Endothelial cell (in vitro differentiated cells): ENCODE measurements at places on chromosomes 6 and 20.
A peak's percentile ranks its signal among the peaks of the same experiment; 100 is the strongest.

GRCh38 chr6:30875244-30876038 lies 8.9 kb upstream of the DDR1 start:
- no peak for DNase-seq

DNA sequence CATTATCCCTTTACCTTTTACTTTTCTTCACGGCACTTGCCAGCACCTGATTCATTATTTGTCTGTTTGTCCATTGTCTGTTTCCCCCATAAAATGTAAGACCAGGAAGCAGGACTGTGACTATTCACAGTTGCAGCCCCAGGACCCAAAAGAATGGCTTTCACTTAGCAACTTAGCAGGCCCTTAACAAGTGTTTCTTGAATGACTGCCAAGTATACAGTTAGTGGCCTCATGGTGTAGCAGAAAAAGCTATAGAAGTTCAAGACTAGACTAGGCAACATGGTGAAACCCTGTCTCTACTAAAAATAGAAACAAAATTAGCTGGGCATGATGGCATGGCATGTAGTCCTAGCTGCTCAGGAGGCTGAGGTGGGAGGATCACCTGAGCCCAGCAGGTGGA lies 4.3 kb downstream of the SLC26A8 start:
- no peak for DNase-seq

- DNase-seq, result no peak
These were observed 141.6 kb downstream of the TRIM27 start for GRCh38 chr6:28782113-28782673.

GRCh38 chr6:71527886-71528285 lies 239.3 kb downstream of the OGFRL1 start:
- no peak for DNase-seq

DNA sequence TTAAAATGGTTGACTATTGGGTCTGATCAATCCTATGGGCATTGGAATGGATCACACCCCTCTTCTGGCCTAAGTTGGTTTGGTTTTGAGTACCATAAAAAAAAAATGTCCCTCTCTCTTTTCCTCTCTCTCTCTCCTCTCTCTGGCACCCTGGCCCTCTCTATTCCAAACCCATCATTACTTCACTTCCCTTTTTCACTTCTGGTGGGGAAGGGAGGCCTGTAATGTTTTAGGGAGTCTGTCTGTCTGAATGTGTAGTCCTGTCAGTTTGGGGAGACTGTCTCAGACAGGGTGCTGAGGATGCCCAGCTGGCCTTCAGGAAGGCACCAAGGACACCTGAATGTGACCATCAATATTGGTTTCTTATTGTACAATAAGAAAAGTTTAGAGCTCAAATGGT lies 165.8 kb downstream of the CD24 start:
- DNase-seq, result no peak

DNA sequence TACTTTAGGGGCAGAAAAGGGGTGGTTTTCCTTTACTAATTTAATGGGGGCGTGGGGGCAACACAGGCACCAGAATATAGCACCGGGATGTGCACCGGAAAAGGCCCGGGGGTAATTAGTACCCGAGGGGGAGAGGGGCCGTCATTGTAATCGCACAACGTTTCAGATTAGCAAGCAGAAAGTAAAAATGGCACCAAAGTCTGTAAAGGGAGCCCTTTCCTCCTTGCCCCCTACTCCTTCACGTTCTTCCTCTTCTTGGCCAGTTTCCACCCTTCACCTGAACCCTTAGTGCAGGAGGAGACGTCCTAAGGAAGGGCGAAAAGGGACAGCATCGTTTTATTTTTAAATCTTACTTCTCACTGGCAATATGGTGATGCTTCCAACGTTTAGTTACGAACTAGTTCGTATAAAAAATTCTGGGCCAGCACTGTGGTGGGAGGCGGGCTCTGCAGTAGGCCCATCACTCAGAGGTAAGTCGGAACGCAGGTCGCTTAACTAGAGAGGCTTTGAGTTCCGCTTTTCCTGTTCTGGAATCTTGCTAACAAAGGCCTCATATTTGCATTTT lies 742 bp upstream of the CEP85L start:
- DNase-seq, result peak; percentile 6

GRCh38 chr20:45338121-45339030 lies 9.8 kb downstream of the SDC4 start:
- no peak for DNase-seq

- no peak for DNase-seq
These were observed 82.5 kb upstream of the BHLHE23 start for GRCh38 chr20:63089051-63089907.

GRCh38 chr20:11165789-11166188 lies 492.0 kb upstream of the JAG1 start:
- DNase-seq, result no peak

- DNase-seq, result no peak
These were observed 557.0 kb downstream of the HAO1 start for GRCh38 chr20:7383216-7383615.
